ENCODE measurements at places on chromosomes 7 and 10.
A peak's percentile ranks its signal among the peaks of the same experiment; 100 is the strongest.

DNA sequence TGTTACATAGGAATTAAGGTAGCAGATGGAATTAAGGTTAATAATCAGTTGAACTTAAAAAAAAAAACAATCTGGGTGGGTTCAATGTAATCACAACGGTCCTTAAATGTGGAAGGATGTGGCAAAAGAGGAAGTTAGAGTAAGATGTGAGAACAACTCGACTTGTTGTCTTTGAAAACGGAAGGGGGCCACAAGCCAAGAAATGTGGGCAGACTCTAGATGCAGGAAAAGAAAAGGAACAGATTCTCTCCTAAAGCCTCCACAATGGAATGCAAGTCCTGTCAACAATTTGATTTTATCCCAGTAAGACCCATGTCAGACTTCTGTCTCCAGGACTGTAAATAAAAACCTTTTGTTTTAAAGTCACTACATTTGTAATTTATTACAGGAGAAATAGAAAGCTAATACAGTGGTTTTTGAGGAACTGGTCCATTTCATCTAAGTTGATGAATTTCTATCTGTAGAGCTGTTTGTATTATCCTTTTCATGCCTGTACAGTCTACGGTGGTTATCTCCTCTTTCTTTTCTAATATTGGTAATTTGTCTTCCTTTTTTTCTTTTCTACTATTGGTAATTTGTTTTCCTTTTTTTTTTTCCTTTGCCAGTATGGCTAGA, 8.6 kb downstream of the MCMBP start:
- DNase-seq, result no peak

DNA sequence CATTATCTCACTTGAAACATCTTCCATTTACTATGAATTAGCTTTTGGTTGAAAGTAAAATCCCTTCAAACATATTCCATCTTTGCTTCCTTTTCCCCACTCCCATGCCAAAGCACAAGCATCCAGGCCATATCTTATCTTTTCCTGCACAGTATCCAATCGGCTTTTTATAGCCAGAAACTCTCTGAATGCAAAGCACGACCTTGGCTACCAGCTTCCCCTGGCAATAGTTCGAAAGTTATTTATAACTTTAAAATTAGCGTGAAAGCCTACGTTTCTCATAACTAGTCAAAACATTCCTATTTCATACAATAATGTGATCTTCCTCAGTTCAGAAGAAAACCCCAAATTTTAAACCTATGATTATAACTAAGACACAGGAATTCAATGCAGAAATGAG, 440 bp downstream of the CTNNA3 start:
- DNase-seq, result no peak

- DNase-seq, result peak; percentile 71
These were observed 96.8 kb downstream of the INPP5A start for GRCh38 chr10:132634241-132634946.

DNA sequence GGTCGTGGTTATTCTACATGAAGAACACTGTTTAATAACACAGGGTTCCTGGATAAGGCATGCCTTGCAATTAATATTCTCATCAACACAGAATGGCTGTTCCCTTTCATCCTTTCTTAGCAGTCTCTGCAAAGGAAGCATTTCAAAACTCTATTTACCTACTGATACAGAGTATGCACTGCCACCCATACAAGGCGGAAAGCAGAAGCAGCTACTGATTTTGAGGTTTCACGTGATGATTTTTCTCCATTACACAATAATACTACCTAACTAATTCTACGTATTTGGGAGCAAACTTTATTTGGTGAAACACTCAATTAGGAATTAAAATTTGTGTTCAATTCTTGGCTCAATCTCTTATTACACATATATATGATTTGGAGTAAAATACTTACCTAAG, 43.0 kb upstream of the COL1A2 start:
- DNase-seq, result no peak

- no peak for DNase-seq
These were observed 80.7 kb downstream of the MMRN2 start for GRCh38 chr10:86876748-86877147.

- no peak for DNase-seq
These were observed 51.0 kb upstream of the NKX6-2 start for GRCh38 chr10:132836832-132837540.

DNA sequence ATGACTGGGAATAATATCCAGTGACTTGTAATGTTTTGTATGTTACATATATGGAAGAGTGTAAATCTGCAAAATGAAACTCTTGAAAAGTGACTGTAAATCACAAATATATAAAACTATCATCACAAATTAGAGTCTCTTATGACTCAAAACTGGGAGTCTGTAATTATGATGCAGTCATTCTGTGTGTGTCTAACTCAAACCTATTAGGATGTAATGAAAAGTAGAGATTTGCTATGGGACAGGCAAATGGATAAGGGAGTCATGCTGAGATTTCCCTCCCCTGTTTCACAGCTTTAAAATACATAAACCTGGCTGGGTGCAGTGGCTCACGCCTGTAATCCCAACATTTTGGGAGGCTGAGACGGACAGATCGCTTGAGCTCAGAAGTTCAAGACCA, 8.6 kb upstream of the HKDC1 start:
- no peak for DNase-seq

Measured in colonic mucosa (tissue), 4 donors.